Foreskin melanocyte (primary cell): ENCODE measurements at places on chromosomes 1 and 21.

- no peak for DNase-seq
These were observed 7.1 kb downstream of the RHBG start for GRCh38 chr1:156376146-156376545.

DNA sequence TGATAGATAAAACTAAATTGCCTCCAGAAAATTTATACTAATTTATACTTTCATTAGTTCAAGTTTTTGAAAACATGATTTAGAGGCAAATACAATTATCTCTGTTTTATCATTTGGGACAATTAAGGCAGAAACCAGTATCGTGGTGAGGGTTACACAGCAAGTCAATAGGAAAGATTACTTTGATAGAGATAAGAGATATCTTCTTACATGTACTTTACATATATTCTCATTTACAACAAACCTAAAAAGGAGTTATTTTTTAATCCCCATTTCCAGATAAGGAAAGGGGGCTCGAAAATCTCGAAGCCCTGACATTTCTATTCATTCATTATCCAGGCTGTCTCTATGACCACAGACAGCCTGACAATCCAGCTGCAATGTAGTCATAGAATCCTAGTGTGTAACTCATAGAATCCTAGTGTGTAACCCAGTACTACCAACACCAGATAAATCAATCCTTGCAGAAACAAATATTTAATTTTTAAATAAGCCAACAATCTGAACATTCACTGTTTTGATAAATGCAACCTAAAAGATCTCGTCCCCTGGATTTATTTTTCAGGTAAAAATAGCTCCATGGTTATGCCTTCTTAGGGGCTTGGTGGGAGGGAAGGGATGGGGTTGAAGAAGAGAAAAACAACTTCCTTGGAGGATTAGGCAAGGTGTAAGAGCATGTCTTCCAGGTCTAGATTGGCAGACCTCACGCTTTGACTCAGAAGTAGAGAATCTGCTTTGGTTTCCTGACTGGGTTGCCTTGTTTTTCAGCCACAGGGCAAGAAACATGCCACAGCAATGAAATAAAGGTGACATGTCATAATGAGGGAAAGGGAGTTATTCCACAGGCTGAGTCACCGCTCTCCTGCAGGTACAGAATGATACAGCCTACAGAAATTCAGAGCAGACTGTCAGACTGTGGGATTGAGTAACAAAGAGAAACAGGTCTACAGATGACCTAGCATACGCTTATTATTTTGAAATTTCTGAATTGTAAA lies 45.6 kb downstream of the IRF2BP2 start:
- no peak for DNase-seq

DNA sequence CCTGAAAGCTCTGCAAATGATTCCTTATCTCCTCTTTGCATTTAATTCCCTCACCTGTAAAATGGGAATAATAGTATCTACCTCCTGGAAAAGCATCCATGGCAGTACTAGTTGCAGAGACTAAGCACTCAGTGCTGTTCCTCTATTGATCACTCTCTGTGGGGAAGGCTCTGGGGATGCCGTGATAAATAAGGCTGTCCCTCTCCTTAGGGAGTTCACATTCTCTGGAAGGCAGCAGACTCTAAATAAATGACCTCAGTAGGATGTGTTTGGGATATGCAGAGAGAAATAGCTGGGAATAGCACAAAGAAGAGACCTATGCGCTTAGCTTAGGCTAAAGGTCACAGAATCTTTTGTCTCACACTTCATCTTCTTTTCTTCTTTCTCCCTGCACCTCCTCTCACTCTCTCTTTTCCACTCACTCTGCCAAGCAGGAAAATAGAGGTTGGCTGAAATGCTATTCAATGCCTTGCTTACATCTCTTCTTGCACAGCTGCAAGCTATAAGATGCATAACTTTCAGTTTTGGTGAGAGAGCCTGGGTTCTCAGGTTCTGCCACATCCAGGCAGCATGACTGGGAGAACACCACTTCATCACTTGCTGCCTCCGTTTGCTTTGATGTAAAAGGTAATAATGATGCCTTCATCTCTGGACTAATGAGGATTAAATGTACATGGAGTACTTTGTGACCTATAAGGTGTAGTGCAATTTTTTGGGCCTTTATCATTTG lies 101.5 kb downstream of the LMX1A start:
- no peak for DNase-seq

DNA sequence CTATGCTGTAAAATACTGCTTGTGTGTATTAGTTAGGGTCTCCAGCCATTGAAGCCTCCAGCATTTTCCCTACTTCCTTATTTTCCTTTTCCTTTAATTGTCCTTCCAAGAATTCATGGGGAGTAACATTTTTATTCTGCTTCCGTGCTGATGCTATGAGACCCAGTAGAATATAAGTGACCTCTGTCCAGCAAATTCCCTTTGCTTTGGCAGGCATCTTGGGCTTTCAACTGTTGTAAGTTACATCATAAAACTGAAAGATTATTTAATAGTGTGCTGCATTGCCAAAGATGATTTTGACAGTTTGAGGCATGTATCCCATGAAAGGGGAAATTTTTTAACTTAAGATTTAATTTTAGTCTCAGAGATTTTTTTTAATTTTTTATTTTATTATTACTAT lies 48.1 kb upstream of the B3GALT2 start:
- no peak for DNase-seq

GRCh38 chr1:209380420-209380819 lies 203.1 kb upstream of the CAMK1G start:
- DNase-seq, result no peak

DNA sequence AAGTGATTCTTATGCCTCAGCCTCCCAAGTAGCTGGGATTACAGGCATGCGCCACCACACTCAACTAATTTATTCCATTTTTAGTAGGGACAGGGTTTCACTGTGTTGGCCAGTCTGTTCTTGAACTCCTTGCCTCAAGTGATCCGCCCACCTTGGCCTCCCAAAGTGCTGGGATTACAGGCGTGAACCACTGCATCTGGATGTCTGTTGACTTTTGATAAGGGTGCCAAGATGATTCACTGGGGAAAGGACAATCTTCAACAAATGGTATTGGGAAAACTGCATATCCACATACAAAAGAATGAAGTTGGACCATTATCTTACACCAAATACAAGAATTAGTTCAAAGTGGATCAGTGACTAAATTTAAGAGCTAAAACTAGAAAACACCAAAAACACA lies 19.8 kb downstream of the RO60 start:
- DNase-seq, result no peak

DNA sequence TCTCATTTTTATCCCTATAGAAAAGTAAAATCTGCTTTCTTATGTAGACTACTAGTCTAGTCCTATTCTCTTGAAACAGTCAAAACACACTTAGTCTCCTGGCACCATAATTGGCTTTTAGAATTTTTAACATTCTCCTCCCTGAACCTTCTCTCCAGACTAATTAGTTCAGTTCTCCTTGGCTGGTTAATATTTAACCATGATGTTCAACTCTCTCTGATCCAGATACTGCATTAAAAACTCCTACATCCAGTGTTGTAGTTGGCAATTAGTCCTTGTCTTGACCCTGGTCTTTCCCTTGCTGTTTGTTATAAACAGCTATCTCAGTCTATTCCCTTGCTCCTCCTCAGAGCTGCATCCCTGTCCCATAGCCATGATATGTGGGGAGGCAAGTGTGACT lies 422.9 kb upstream of the BEND5 start:
- DNase-seq, result no peak
